ENCODE measurements at places on chromosomes 1 and 21.

- no peak for DNase-seq
Observed at GRCh38 chr1:221343136-221343535, 398.8 kb downstream of the DUSP10 start.

DNA sequence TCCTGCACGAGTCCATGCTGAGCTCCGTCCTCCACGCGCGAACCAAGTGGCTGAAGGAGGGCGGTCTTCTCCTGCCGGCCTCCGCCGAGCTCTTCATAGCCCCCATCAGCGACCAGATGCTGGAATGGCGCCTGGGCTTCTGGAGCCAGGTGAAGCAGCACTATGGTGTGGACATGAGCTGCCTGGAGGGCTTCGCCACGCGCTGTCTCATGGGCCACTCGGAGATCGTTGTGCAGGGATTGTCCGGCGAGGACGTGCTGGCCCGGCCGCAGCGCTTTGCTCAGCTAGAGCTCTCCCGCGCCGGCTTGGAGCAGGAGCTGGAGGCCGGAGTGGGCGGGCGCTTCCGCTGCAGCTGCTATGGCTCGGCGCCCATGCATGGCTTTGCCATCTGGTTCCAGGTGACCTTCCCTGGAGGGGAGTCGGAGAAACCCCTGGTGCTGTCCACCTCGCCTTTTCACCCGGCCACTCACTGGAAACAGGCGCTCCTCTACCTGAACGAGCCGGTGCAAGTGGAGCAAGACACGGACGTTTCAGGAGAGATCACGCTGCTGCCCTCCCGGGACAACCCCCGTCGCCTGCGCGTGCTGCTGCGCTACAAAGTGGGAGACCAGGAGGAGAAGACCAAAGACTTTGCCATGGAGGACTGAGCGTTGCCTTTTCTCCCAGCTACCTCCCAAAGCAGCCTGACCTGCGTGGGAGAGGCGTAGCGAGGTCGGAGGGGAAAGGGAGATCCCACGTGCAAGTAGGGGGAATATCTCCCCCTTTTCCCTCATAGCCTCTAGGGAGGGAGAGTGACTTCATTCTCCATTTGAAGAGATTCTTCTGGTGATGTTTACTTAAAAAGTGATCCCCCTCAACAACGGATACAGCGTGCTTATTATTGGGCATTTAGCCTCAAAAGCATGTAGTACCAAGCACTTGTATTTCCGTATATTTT lies 991 bp downstream of the PRMT6 start:
- peak; percentile 45 for DNase-seq

GRCh38 chr21:40595806-40596205 lies 251.2 kb downstream of the DSCAM start:
- no peak for DNase-seq

DNA sequence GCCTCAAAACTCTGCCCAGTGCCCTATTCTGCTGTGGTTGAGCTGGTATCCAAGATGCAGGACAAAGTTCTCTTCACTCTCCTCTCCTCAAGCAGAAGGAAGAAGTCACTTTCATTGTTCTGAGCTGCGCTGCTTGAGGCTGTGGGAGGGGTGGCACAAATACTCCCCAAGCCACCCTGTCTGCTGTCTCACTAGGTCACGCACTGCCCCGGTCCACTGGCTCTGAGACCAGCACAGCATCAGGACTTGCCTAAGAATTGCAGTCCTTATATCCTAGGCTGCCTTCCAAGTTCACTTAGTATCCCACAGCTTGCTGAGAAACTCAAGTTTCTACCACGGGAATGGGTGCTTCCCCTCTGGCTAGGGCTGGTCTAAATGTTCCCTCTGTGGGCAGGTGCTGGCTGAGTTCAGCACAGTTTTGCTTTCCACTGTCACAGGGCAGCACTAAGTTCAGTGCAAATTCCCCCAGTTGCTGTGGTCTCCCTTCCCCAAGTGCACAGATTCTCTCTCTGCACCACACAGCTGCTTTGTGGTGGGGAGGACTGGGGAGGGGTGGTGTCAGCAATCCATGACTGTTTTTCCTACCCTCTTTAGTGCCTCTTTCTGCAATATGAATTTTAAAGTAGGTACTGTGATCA lies 32.4 kb downstream of the SLC9C2 start:
- no peak for DNase-seq

DNA sequence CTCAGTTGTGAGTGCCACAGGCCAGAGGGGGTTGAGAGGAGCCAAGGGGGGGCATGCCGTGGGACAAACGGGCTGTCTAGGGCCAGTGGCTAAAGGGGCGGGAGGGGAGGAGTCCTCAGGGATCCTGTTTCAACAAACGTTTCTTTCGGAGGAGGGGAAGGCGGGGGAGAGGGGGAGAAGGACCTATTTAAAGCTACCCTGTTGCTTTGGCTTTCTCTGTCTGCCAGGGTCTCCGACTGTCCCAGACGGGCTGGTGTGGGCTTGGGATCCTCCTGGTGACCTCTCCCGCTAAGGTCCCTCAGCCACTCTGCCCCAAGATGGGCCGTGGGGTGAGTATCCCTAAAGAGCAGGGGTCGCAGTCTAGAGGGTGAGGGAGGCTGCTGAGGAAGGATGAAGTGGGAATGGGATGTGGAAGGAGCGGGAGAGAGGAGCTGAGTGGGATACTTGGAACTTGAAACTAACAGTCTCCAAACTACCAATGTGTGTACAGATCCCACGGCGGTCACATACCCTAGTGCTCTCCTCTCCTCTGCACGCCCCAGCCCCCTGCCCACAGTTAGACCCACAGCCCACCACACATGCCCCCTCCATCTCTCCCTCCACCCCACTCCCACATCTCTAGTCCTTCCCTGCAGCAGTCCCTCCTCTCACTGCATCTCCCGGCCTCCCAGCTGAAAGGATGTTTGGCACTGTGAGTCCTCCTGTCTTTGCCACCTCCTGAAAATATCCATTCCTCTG lies at the start of gene ATP1A2:
ATP1A2 (plus strand) TSS at position 215 of the 738 bp plus-strand sequence; CDS start at position 318, 103 bp downstream.
- DNase-seq: no peak

DNA sequence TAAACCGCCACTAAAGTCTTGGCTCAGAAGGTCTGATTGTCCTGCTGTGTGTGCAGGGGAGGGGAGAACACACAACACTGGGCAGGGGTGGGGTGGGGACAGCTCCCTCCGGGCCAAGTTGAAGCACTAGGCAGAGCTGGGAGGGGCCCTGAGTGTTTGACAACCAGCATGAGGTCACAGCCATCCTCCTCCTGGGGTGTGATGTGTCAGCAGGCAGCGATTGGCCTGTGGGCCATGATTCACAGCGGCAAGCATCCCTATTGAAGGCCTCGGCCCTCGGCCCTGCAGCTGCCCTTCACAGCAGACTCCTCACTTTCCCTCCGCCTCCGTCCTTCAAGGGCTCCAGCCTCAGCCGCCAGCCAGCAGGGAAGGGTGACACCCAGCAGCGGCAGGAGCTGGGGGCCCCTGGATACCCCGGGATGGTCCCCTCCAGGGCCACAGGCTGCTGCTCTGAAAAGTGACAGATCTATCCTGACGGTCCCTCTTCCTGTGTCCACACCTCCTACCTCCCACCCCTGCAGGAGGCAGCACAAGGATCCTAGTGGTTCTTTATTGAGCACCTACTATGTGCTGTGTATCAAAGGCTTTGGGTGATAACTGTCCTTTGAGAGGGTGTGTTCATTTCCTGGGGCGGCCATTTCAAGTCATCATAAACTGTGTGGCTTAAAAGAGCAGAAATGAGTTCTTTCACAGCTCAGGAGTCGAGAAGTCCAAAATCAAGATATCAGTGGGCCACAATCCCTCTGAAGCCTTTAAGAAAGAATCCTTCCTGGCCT lies 66.0 kb upstream of the SLC25A33 start:
- DNase-seq: peak; percentile 28

GRCh38 chr1:228393811-228394570 lies 12.6 kb downstream of the TRIM11 start:
- DNase-seq: no peak

DNA sequence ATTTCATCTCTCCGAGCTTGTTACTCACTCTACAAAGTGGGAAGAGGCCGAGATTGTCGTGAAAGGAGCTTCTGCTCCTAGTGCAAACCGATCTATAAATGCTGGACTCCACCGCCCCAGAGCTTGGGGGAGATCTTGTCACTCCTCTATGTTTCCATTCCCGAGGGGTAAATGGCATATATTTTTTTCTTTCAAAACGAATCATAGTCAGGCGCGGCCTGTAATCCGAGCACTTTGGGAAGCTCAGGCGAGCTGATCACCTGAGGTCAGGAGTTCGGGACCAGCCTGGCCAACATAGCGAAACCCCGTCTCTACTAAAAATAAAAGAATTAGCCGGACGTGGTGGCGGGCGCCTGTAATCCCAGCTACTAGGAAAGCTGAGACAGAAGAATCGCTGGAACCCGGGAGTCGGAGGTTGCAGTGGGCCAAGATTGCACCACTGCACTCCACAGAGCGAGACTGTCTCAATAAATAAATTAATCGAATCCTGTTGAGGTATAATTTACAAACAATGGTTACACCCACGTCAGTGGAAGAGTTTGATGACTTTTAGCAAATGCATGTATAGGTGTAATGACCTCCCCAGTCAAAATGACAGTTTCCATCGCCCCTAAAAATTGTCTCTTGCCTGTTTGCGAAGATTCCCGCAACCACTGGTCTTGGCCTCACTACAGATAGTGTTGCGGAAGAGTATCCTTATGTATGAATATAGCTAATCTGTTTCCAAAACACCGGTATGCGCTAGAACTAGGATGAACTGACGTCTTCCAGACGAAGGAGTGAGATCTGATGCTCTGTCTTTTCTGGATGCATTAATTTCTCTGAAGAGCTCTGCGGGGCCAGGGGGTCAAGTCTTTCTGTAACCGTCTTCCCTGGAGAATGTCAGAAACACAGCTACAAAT lies 840 bp upstream of the HEATR1 start:
- no peak for DNase-seq

- no peak for DNase-seq
Observed at GRCh38 chr1:209042413-209042812, 541.1 kb upstream of the CAMK1G start.

DNA sequence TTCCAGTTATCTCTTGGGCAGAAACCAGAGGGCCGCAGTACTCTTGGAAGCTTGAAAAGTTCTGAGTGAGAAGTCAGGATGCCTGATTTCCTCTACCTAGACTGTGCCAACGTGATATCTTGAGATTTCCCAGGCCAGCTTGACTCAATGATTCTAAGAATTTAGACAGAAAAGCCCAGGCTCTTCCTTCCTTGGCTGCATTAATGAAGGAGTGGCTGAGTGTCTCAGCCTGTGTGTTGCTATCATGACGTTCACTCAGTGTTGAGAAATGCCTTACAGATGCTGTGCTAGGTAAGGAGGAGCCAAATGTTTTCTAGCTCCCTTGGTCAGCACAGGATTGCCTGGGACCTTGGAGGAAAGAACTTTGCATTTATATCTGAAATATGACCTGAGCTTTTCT lies 454.1 kb upstream of the USP24 start:
- no peak for DNase-seq

DNA sequence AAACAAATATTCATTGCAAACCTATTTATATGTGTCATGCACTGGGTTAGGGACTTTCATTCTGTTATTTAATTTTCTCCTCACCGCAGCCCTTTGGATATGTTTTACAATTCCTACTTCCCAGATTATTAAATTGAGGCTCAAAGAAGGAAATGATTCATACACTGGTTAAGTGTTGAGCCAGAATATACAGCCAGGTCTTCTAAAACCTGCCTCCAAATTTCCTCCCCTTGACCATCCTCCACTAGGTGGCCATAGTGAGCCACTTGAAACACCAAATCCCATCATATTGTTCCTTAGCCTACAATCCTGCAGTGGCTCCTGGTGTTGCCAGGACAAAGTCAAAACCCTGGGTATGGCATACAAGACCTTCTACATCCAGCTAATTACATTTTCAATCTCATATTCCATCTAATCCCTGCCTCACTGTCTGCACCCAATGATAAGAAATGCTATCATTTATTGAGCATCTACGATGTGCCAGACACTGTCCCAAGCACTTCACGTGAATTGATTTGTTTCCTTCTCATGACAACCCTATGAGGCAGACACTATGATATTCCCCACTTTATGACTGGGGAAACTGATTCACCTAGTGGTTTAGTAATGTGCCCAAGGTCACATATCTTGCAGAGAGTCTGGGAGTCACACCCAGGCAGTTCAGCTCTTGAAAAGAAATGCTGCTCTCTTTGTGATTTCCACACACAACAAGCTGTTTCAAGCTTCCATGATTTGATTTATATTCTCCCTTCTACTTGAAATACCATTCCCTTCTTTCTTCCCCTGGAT lies 23.6 kb upstream of the KIRREL1 start:
- no peak for DNase-seq

DNA sequence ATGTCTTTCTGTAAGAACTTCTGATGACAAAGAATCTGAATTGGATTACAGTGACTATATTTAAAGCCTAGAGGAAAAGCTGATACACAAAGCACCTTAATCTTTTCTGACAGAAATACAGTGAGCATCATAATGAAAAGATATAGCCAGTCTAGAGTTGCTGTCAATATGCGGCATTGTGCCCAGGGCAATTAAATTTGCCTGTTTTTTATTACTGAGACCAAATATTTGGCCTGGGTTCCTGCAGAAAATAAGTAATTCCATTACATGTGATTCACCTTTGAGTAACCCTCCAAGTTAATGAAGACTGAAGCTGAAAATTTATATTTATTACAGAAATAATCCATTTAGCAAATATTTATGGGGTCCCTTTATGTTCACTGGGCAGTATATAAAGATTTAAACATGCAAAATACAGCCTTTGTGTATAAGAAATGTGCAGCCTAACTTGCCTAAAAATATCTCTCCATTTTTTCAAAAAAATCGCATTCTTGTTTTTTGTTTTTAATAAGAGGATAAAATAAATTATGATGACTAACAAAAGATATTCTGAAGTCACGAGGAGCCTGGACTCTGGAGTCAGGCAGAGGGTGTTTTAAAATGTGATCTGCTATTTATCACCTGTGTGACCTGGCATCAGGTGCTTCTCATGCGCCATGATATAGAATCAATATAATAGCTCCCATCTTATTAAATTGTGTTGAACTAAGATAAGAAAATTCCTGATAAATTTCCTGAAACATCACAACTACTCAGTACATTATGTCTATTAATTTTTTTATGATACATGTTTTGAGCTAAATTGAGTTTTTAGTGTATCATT lies 83.6 kb downstream of the SGIP1 start:
- no peak for DNase-seq

- DNase-seq: no peak
Observed at GRCh38 chr1:39370602-39371001, 120.8 kb upstream of the BMP8A start.

- DNase-seq: no peak
Observed at GRCh38 chr1:150927624-150928023, 1.5 kb downstream of the SETDB1 start.

DNA sequence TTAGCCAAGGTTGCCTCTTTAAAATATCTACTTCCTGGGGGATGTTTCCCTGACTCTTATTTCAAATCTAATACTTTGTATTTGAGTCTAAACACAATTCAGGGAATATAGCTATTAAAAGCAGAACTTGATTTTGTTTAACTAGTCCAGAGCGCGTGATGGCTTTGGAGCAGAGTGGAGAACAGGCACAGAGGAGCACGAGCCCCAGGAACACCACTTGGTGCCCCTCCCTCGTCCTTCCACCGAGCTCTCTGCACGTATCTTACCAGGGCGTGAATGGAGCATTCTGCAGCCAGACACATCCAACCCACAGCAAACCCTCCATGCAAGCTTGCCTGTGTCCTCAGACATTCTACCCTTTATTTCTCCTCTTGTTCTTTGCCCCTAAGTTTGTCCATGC lies 14.1 kb downstream of the KIF26B start:
- no peak for DNase-seq

Measured in NCI-H1417 treated with DMSO at 0.1 percent for 48 hours (cell line).